Naive thymus-derived CD8-positive, alpha-beta T cell (primary cell): ENCODE measurements at places on chromosomes 2 and 18.

DNA sequence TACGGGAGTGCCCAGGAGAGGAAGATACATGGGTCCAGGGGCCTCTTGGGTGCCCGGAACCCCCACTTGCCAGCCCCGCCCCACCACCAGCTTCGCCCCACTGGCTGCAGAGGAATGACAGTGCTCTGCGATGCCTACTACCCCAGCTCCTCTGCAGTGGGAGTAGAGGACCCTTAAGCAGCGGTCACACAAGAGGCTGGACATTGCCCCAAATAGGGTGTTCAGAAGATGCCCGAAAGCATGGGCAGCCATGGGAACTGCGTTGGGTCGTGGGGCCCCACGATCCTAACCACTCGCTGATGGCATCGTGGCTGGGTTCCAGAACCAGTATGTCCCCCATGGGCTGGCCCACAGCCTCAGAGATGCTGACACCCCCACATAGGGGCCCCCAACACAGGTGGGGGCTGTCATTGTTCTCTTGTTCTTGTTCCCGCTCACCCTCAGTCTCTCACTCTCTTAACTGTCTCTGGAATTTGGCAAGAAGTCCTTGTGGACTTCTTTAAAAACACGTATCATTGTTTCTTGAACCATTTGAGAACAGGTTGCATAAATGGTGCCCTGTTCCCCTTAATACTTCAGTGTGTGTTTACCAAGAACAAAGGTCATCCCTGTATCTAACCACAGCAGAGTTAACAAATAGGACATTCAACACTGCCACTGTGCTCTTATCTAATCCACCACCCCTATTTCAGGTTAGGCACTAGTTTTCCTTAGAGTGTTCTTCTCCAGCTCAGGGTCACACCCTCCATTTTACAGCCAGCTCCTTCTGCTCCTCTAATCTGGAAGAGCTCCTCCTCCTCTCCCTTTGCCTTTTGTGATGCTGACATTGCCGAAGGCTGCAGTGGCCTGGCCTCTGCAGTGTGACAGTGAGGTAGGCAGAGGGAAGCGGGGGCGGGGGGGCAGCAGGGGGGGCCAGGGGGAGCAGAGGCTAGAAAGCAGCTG lies 76.3 kb downstream of the STPG4 start:
- H3K36me3 ChIP-seq, result peaks cover 5% of the 10 kb centered on the region
- H3K4me1 ChIP-seq, result peaks cover 5% of the 10 kb centered on the region
- H3K27me3 ChIP-seq, result no peaks in the 10 kb centered on the region
- DNase-seq, result no peak

- no peaks in the 10 kb centered on the region for H3K36me3 ChIP-seq
- H3K4me1 ChIP-seq, result no peaks in the 10 kb centered on the region
- DNase-seq, result peak; percentile 5
- H3K4me3 ChIP-seq, result no peak overlapping the region
- no peak overlapping the region for H3K27ac ChIP-seq
- H3K27me3 ChIP-seq, result peaks cover 23% of the 10 kb centered on the region
Observed at GRCh38 chr18:5630057-5630899, 86.5 kb upstream of the EPB41L3 start.

DNA sequence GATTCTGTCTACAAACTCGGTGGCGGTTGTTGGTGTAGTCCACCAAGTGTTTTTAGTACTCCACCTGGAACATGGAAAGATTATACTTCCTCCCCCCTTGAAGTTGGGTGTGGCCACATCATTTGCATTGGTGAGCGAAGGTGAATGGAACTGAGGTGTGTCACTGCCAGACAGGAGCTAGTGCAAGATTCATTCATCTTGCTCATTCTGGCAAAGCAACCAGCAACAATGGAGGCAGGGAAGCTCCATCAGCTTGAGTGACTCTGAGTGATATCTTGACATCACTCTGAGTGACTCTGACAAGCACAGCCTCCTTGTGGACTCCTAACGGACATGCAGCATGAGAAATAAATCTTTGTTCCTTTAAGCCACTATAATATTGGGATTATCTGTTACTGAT lies 54.7 kb upstream of the SLC1A4 start:
- H3K27ac ChIP-seq, result peak overlapping the region; percentile 17
- DNase-seq, result no peak
- H3K27me3 ChIP-seq, result peaks cover 20% of the 10 kb centered on the region
- H3K4me1 ChIP-seq, result peaks cover 2% of the 10 kb centered on the region
- no peak overlapping the region for H3K4me3 ChIP-seq

- peaks cover 5% of the 10 kb centered on the region for H3K4me1 ChIP-seq
- H3K36me3 ChIP-seq, result no peaks in the 10 kb centered on the region
- H3K27me3 ChIP-seq, result no peaks in the 10 kb centered on the region
- no peak overlapping the region for H3K27ac ChIP-seq
- DNase-seq, result no peak
- no peak overlapping the region for H3K4me3 ChIP-seq
Observed at GRCh38 chr2:35976611-35977010, 379.0 kb upstream of the CRIM1 start.

GRCh38 chr18:12074736-12075135 lies 18.9 kb upstream of the ANKRD62 start:
- no peak overlapping the region for H3K27ac ChIP-seq
- no peak for DNase-seq
- H3K4me1 ChIP-seq, result no peaks in the 10 kb centered on the region
- no peaks in the 10 kb centered on the region for H3K36me3 ChIP-seq
- no peak overlapping the region for H3K4me3 ChIP-seq

DNA sequence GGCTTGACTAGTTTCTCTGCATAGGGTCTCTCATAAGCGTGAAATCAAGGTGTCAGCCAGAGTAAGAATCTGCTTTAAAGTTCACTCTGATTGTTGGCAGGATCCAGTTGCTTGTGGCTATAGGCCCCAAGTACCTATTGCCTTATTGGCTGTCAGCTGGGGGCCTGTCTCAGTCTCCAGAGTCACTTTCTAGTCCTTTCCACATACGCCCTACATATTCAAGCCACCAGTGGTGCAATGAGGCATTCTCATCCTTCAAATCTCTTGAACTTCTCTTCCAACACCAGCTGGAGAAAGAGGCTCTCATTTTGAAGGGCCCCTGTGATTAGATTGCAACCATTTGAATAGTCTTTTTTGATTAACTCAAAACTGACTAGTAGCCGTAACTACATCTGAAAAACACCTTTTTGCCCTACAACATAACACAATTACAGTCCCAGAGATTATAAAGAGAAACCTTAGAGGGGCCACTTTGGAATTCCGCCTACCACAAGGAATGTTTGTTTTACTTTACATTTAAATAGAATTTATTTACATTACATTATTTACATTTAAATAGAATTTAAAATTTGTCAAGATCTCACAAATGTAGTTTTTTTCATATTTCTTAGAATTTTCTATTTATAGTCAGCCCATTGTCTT lies 520.1 kb downstream of the DSC3 start:
- DNase-seq, result no peak
- H3K27me3 ChIP-seq, result no peaks in the 10 kb centered on the region
- H3K36me3 ChIP-seq, result no peaks in the 10 kb centered on the region
- no peak overlapping the region for H3K27ac ChIP-seq
- H3K4me3 ChIP-seq, result no peak overlapping the region
- H3K4me1 ChIP-seq, result no peaks in the 10 kb centered on the region

DNA sequence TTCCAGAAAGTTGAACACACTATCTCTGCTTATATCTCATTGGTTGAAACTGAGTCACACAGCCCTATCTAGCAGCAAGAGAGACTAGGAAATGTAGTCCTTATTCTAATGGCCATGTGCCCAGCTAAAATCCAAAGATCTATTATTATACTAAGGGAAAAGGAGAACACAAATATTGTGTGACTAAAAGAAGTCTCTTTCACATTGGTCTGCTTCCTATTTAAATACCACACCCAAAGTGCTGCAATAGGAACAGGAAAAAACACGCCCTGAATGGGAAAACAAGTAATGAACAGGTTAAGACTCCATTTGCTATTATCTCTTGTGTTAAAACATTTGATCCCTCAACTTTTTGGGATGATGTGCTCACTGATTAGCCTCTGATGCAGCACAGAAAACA lies 86.8 kb upstream of the BARD1 start:
- no peak for DNase-seq
- H3K4me3 ChIP-seq, result no peak overlapping the region
- H3K36me3 ChIP-seq, result no peaks in the 10 kb centered on the region
- H3K4me1 ChIP-seq, result no peaks in the 10 kb centered on the region
- no peak overlapping the region for H3K27ac ChIP-seq
- no peaks in the 10 kb centered on the region for H3K27me3 ChIP-seq

DNA sequence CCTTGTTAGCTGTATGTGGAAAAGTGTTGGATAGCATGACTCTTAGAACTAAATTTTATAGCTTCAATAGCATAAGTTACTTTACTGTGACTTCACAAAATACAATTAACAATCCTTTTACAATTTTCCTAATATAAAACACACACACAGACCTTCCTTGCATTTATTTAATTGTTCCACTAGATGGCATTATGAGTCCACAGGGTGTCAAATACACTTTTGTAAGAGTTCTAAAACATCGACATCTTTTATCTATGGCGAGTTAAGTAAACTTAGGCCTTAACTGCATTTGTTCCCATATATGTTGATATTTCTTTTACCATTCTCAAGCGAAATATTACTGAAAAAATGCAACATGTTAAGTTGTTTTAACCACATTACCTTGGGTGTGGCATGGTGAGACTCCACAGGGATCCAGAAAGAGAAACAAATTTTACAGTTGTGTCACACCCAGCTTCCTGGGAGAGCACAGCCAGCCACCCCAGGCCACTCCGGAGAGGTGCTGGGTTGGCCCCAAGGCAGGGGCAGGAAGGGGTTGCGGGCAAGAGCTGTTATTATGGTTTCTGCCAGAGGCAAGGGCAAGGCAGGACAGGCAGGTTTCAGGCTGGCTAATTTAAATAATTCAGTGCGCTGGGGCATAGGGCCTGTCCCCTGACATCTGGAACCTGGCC lies 312.4 kb upstream of the MC4R start:
- no peak for DNase-seq
- no peaks in the 10 kb centered on the region for H3K4me1 ChIP-seq
- H3K4me3 ChIP-seq, result no peak overlapping the region
- H3K36me3 ChIP-seq, result no peaks in the 10 kb centered on the region
- H3K27ac ChIP-seq, result no peak overlapping the region
- H3K27me3 ChIP-seq, result no peaks in the 10 kb centered on the region

GRCh38 chr2:128695646-128696220 lies 377.1 kb upstream of the HS6ST1 start:
- peaks cover 25% of the 10 kb centered on the region for H3K27me3 ChIP-seq
- no peak overlapping the region for H3K4me3 ChIP-seq
- no peaks in the 10 kb centered on the region for H3K4me1 ChIP-seq
- no peak overlapping the region for H3K27ac ChIP-seq

- no peak overlapping the region for H3K27ac ChIP-seq
- peaks cover 3% of the 10 kb centered on the region for H3K4me1 ChIP-seq
- no peak overlapping the region for H3K4me3 ChIP-seq
- peaks cover 40% of the 10 kb centered on the region for H3K27me3 ChIP-seq
- H3K36me3 ChIP-seq, result peaks cover 5% of the 10 kb centered on the region
Observed at GRCh38 chr2:14635391-14635871, 2.9 kb downstream of the LRATD1 start.

DNA sequence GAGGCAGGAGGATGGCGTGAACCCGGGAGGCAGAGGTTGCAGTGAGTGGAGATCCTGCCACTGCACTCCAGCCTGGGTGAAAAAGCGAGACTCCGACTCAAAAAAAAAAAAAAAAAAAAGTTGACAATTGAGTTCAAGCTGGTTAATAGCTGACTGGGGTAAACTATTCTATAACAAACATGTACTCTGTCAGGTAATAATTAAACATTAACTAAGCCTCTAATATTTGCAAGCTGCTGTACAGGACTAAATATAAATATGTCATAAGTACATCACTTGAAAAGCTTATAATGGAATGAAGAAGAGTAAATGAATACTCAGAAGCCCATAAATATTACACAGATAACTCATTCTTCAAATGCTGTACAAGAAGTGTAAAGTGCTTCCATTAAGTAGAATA lies 190.4 kb upstream of the CRIM1 start:
- no peak overlapping the region for H3K27ac ChIP-seq
- no peak overlapping the region for H3K4me3 ChIP-seq
- peaks cover 6% of the 10 kb centered on the region for H3K27me3 ChIP-seq
- no peak for DNase-seq

GRCh38 chr2:64987001-64987955 lies 1.9 kb upstream of the SLC1A4 start:
- peaks cover 22% of the 10 kb centered on the region for H3K4me1 ChIP-seq
- H3K36me3 ChIP-seq, result no peaks in the 10 kb centered on the region
- H3K27me3 ChIP-seq, result peaks cover 15% of the 10 kb centered on the region

GRCh38 chr2:29016504-29016903 lies 35.4 kb downstream of the TOGARAM2 start:
- DNase-seq, result no peak
- H3K27ac ChIP-seq, result peak overlapping the region; percentile 99
- peak overlapping the region; percentile 65 for H3K4me3 ChIP-seq
- H3K27me3 ChIP-seq, result no peaks in the 10 kb centered on the region
- H3K36me3 ChIP-seq, result no peaks in the 10 kb centered on the region
